ENCODE measurements at places on chromosomes 7 and 10. TPM values are rescaled to one million over a fixed set of nuclear protein-coding genes. Genes with fewer than 3 reads are reported as not detected.

The OR6V1 gene
- not detected for polyA plus RNA-seq

DNA sequence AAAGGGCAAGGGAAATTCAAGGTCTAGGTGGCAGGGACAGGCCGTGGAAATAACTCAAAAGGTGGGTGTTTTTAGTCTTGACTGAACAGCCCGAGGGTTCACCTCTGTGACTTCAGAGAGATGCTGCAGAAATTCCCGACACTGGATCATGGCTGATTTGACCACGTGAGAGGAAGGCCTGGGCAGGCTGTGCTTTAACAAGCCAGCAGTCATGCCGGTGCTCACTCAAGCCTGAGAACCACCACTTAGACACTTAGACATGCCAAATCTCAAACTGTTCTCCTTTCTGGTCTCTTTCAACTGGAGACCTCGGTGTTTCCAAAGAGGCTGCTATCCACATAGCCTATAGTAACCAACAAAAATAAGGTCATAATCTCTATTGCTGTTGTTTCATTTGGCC is 15.4 kb downstream of the TECTB start:
- no peak for DNase-seq

DNA sequence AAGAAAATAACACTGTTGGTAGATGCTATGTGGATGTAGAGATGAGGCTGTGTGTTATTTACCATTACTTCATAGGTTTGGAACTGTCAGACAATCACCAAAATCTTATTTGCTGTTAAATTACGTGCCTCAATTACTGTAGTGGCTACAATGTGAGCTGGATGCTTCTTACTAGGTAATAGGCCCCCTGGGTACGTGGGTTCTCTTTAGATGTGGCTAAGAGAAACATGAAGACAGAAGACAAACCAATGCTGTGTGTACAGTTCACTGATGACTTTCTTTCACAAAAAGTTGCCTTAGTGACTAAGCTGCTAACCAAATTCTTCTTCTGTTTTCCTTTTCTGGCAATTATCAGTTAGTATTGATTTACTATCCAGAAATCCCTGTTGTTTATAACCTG is 144.6 kb downstream of the SEMA3E start:
- no peak for DNase-seq

DNA sequence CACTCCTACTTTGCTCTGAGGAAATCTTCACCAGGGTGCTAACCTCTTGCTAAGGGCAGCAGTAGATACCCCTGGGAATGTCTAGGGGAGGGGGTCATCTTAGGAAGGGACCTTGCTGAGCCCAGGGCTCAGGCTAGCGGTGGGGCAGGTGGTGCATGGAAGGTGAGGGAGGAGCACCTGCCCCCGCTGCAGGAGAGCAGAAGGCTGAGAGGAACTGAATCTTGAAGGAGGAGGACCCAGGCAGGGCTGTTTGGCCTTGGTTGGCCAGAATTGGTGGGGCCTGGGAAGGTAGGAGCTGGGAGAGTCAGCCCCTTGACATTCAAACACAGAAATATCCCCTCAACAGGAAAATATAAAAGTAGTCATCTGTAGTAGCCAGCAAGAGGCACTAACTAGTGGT is 7.0 kb downstream of the CALHM3 start:
- DNase-seq, result no peak

The CACNB2 gene
- not detected for polyA plus RNA-seq

All from HepG2 (cell line).